ENCODE measurements at places on chromosomes 13 and 19.

GRCh38 chr13:48978942-48979601, 3.4 kb downstream of the FNDC3A start:
- DNase-seq, result no peak
- peak overlapping the region; percentile 75 for H3K4me3 ChIP-seq
- no peaks in the 10 kb centered on the region for H3K27me3 ChIP-seq
- peak overlapping the region; percentile 45 for H3K27ac ChIP-seq
- H3K36me3 ChIP-seq, result peaks cover 2% of the 10 kb centered on the region

GRCh38 chr19:46917002-46917401, 56.2 kb downstream of the ARHGAP35 start:
- H3K4me3 ChIP-seq, result no peak overlapping the region
- H3K27ac ChIP-seq, result peak overlapping the region; percentile 53
- peaks cover 6% of the 10 kb centered on the region for H3K36me3 ChIP-seq
- no peaks in the 10 kb centered on the region for H3K27me3 ChIP-seq
- DNase-seq, result no peak

- H3K27ac ChIP-seq, result no peak overlapping the region
- peaks cover 66% of the 10 kb centered on the region for H3K27me3 ChIP-seq
- H3K4me1 ChIP-seq, result peaks cover 9% of the 10 kb centered on the region
These were observed 34.8 kb downstream of the CYP2B6 start for GRCh38 chr19:41025871-41026270.

- H3K36me3 ChIP-seq, result peaks cover 2% of the 10 kb centered on the region
- H3K27ac ChIP-seq, result peak overlapping the region; percentile 93
- peaks cover under 1% of the 10 kb centered on the region for H3K27me3 ChIP-seq
- peak overlapping the region; percentile 93 for H3K4me3 ChIP-seq
- DNase-seq, result peak; percentile 52
These were observed 407 bp downstream of the RAB3A start for GRCh38 chr19:18203408-18203862.

- no peaks in the 10 kb centered on the region for H3K27me3 ChIP-seq
- no peaks in the 10 kb centered on the region for H3K4me1 ChIP-seq
- H3K36me3 ChIP-seq, result no peaks in the 10 kb centered on the region
- H3K4me3 ChIP-seq, result no peak overlapping the region
These were observed 384.3 kb downstream of the EFNB2 start for GRCh38 chr13:106151056-106151699.

DNA sequence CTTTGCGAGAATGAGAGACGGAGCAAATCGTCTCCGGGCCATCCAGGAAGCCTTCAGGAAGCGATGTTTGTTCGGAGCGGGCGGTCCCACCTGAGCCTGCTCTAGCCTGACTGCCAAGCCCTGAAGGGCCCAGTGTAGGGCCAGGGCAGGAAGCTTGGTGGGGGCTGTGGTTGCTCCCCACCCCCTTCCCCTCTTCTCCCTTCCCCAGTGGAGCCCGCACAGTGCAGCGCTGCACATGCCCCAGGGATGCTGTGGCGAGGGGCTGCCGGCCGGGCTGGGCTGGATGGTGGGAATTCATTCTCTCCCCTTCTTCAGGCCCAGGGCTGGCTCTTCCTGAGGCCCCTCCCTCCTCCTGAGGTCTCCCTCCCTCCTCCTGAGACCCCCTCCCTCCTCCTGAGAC, 7.1 kb upstream of the GRTP1 start:
- H3K4me3 ChIP-seq, result no peak overlapping the region
- no peaks in the 10 kb centered on the region for H3K36me3 ChIP-seq
- no peak overlapping the region for H3K27ac ChIP-seq
- peaks cover 16% of the 10 kb centered on the region for H3K27me3 ChIP-seq
- DNase-seq, result no peak

DNA sequence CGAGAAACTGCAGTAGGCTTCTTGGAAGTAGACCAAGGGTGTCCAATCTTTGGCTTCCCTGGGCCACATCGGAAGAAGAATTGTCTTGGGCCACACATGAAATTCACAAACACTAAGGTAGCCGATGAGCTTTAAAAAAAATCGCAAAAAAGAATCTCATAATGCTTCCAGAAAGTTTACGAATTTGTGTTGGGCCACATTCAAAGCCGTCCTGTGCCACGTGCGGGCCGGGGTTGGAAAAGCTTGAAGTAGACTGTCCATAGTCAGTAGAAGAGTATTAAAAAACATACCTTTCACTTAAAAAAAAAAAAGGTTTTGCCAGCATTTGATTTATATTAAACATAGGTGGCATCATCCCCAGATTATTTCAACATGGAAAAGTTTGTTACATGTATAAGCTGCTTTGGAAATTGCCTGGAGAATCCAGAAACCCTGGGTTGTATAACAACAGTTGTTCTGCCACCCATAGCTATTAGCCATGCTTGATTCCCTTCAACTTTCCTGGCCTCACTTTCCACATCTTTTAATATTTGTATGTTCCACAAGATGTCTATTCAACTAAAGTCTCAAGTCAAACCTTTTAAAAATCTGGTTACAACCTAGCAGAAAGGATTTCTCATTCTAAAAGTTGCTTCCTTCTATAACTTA, 1.0 kb downstream of the IFT88 start:
- H3K27ac ChIP-seq, result peak overlapping the region; percentile 93
- no peaks in the 10 kb centered on the region for H3K36me3 ChIP-seq
- peak overlapping the region; percentile 93 for H3K4me3 ChIP-seq
- no peaks in the 10 kb centered on the region for H3K27me3 ChIP-seq
- peaks cover 10% of the 10 kb centered on the region for H3K4me1 ChIP-seq

- no peak for DNase-seq
- peak overlapping the region; percentile 25 for H3K4me3 ChIP-seq
- peaks cover 25% of the 10 kb centered on the region for H3K4me1 ChIP-seq
- H3K27me3 ChIP-seq, result no peaks in the 10 kb centered on the region
- no peak overlapping the region for H3K27ac ChIP-seq
These were observed 2.8 kb downstream of the MAMSTR start for GRCh38 chr19:48716562-48717291.

DNA sequence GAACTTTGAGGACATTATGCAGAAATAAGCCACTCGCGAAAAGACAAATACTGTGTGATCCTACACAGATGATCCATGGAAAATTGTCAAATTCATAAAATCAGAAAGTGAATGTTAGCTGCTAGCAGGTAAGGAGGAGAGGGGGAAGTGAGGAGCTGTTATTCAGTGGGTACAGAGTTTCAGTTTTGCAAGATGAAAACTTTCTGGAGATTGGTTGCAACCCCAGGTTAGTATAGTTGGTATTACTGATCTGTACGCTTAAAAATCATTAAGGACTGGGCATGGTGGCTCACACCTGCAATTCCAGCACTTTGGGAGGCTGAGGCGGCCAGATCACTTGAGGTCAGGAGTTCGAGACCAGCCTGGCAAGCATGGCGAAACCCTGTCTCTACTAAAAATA, 17.9 kb downstream of the ZNF101 start:
- no peak overlapping the region for H3K4me3 ChIP-seq
- no peak overlapping the region for H3K27ac ChIP-seq
- H3K4me1 ChIP-seq, result no peaks in the 10 kb centered on the region

DNA sequence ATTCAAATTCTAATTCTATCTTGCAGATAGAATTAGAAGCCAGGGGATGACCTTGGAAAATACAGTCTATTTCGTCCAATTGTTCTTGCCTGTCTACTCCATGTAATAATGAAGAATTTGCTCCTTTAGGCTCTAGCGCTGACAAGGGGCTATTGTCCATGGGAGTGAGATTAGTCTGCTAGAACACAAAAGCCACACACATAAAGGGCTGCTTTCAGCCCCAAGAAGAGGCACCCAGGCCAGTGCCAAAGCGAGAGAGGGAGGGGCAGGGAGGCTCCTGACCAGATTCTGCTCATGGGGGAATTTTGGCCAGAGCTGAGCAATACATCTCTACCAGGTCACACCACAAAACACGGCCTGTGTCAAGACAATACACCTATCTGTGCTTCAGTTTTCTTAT, 1306.9 kb downstream of the UQCRFS1 start:
- H3K4me3 ChIP-seq, result no peak overlapping the region
- no peak overlapping the region for H3K27ac ChIP-seq
- no peaks in the 10 kb centered on the region for H3K36me3 ChIP-seq
- no peaks in the 10 kb centered on the region for H3K4me1 ChIP-seq
- no peak for DNase-seq
- H3K27me3 ChIP-seq, result no peaks in the 10 kb centered on the region

- H3K4me1 ChIP-seq, result peaks cover 15% of the 10 kb centered on the region
- H3K27me3 ChIP-seq, result no peaks in the 10 kb centered on the region
- H3K27ac ChIP-seq, result no peak overlapping the region
- no peak for DNase-seq
- H3K4me3 ChIP-seq, result no peak overlapping the region
These were observed 39.1 kb downstream of the DOCK9 start for GRCh38 chr13:98938801-98939200.

DNA sequence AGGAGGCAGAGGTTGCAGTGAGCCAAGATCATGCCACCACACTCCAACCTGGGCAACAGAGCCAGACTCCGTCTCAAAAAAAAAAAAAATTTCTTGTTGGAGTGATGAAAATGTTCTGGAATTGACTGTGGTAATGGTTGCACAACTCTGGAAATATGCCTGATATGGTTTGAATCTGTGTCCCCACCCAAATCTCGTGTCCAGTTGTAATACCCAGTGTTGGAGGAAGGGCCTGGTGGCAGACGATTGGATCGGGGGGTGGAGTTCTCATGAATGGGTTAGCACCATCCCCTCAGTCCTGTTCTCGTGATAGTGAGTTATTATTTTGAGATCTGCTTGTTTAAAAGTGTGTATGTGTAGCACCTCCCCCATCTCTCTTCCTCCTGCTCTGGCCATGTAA, 41.1 kb upstream of the MAP3K10 start:
- H3K36me3 ChIP-seq, result no peaks in the 10 kb centered on the region
- H3K4me1 ChIP-seq, result peaks cover 4% of the 10 kb centered on the region
- no peak overlapping the region for H3K27ac ChIP-seq
- no peaks in the 10 kb centered on the region for H3K27me3 ChIP-seq
- no peak overlapping the region for H3K4me3 ChIP-seq

- peak overlapping the region; percentile 89 for H3K27ac ChIP-seq
- H3K4me1 ChIP-seq, result peaks cover 14% of the 10 kb centered on the region
- no peak for DNase-seq
- peak overlapping the region; percentile 96 for H3K4me3 ChIP-seq
These were observed 5.3 kb upstream of the PROZ start for GRCh38 chr13:113152984-113153809.

DNA sequence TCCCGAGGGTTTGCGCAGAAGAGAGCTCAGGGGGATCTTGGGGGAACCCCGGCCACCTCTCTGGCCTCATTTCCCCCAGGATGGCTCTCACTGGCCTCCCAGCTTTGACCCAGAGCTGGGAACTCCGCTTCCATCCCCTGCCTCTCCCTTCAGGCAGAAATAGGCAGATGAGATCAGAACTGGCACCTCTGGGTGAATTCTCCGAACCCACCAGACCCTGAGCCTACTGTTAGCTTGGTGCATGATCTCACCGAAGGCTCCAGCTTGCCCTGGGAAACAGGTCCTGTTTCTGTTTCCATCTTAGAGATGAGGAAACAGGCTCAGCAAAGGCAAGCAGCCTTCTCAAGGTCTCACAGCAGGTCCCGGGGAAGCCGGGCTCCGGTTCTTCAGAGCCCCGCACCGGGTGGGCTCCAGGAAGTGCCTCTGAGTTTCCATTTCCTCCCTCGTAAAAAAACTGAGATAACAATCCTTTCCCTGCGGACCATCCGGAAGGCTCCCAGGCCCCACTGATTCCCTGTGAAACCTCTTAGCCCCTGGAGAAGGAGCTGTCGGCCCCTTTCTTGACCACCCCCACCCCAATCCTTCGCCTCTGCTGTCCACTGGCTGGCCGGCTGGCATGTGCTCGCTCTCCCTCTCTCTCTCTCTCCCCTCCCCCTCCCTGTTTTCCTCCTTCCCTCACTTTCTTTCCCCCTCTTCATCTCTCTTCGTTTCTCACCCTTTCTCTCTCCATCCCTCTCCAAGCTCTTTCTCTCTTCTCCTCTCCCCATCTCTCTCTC, 2.1 kb downstream of the NECTIN2 start:
- peak overlapping the region; percentile 68 for H3K4me3 ChIP-seq
- peaks cover 10% of the 10 kb centered on the region for H3K27me3 ChIP-seq
- H3K36me3 ChIP-seq, result peaks cover 3% of the 10 kb centered on the region
- H3K27ac ChIP-seq, result peak overlapping the region; percentile 59
- no peak for DNase-seq
- peaks cover 37% of the 10 kb centered on the region for H3K4me1 ChIP-seq

GRCh38 chr19:32220951-32221350, 124.5 kb upstream of the ZNF507 start:
- DNase-seq, result no peak
- H3K27me3 ChIP-seq, result peaks cover 51% of the 10 kb centered on the region
- no peak overlapping the region for H3K4me3 ChIP-seq
- H3K36me3 ChIP-seq, result no peaks in the 10 kb centered on the region

- no peaks in the 10 kb centered on the region for H3K36me3 ChIP-seq
- no peak overlapping the region for H3K4me3 ChIP-seq
- H3K4me1 ChIP-seq, result peaks cover 7% of the 10 kb centered on the region
- DNase-seq, result no peak
These were observed 32.5 kb downstream of the MCF2L start for GRCh38 chr13:113001241-113002140.

GRCh38 chr19:12834566-12834943, at the start of gene RTBDN:
RTBDN (minus strand) TSS chr19:12834579; CDS start chr19:12829979, 4,600 bp downstream.
- peak within 1 kb of the TSS; percentile 84 for H3K4me3 ChIP-seq
- peaks cover 5% of the 10 kb centered on the region for H3K36me3 ChIP-seq
- peaks cover 70% of the 10 kb centered on the region for H3K27me3 ChIP-seq
- peaks cover 32% of the 10 kb centered on the region for H3K4me1 ChIP-seq

DNA sequence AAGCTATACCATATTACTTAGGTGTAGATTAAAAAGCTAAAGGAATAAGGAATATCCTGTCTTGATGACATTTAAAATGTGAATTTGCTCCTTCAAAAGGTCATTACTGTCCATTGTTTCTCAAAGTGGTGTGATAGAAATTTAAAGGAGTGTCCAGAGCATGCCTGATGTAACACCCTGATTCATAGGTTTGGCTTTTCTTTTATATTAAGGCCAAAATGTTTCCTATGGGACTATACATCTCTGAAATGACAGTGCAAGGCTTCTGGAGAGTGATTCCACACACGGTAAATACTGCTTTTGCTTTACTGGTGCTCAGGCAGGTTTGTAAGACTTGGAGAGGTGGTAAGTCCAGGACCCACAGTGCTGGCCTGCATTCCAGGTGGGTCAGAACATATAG, 289.9 kb downstream of the RFC3 start:
- H3K4me1 ChIP-seq, result no peaks in the 10 kb centered on the region
- H3K4me3 ChIP-seq, result no peak overlapping the region
- no peaks in the 10 kb centered on the region for H3K36me3 ChIP-seq
- DNase-seq, result no peak
- H3K27me3 ChIP-seq, result no peaks in the 10 kb centered on the region
- H3K27ac ChIP-seq, result no peak overlapping the region

- peaks cover 5% of the 10 kb centered on the region for H3K36me3 ChIP-seq
- no peak for DNase-seq
- no peak overlapping the region for H3K4me3 ChIP-seq
- no peak overlapping the region for H3K27ac ChIP-seq
- H3K4me1 ChIP-seq, result peaks cover 2% of the 10 kb centered on the region
These were observed 69.8 kb downstream of the DPY19L3 start for GRCh38 chr19:32475141-32476031.

DNA sequence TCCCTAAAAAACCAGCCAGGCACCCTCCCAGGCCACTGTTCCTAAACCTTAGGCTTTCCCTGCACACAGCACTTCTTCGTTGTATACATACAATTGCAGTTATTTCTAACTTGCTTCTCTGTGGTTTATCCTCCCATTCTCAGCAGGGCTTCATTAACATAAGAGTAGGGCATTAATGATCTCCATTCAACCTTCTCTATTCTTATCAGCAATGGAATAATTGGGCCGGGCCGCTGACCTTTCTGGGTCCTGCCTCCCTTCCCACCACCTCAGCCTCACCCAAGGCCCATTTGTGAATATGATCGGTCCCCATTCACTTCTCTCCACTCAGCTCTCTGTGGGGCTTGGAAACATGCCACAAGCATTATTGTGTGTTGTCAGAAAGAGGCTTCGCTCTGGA, 184.2 kb downstream of the SUCLA2 start:
- no peaks in the 10 kb centered on the region for H3K4me1 ChIP-seq
- no peak overlapping the region for H3K4me3 ChIP-seq
- DNase-seq, result no peak
